Stimulated activated naive CD8-positive, alpha-beta T cell treated with anti-CD3 and anti-CD28 coated beads, Interleukin-15, Interleukin-2, amounts not matched to agents 100 U/mL and 50 U/mL, for 24 hours (primary cell): ENCODE measurements at places on chromosomes 7 and 10.

- no peak for DNase-seq
Observed at GRCh38 chr7:116578526-116578925, 53.7 kb downstream of the CAV1 start.

DNA sequence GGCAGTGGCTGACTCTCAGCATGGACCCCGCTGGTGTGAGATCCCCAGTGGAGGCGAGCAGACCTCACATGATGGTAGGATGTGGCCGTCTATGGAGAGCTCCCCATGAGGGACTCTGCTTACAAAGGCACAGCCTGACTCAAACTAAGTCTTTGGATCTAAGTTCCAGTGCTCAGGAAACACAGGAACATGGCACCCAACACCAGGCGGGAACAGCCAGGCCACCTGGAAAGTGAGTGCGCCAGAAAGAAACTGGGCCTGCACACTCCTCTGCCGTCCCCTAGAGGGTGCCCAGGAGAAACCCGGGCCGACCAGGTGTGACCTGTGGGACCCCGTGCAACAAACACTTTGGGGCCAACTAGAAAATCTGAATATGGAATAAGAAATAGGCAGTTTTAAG is 10.0 kb downstream of the PITRM1 start:
- no peak for DNase-seq

GRCh38 chr10:132282667-132283603 is 24.8 kb downstream of the STK32C start:
- no peak for DNase-seq

DNA sequence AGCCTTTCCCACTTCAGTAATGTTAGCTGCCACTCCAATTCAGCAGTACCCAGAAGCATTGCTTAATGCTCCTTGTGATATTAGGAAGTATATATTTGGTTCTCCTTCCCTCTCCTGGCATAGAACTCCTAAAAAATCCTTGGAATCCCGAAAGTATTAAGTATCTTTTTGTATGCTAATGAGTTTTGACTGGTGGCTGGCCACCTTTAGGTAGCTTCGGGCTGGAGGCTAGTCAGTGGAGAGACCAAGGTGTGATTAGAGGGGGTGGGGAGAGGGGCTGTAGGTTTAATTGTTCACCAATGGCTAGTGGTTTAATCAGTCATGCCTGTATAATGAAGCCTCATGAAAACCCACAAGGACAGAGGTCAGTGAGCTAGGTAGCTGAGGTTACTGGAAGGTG is 12.2 kb downstream of the COMTD1 start:
- DNase-seq = no peak

- no peak for DNase-seq
Observed at GRCh38 chr10:55892276-55892675, 468.8 kb downstream of the ZWINT start.

DNA sequence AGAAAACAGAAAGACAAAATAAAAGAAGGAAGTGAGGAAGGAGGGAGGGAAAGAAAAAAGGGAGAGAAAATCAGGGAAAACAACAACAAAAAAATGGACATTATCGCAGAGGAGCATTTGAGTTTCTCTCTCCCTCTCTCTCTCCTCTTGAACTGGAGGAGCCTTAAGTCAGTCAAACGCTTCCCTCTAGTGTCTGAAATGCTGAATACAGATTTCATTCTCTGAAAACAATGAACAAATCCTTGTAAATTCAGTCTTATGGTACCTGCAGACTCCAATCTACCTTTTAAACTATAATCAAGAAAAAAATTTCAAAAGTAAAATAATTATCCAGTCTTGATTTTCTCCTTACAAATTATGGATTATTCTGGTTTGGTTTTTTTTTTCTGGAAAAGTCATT is 89.2 kb upstream of the PFKP start:
- DNase-seq = no peak

- no peak for DNase-seq
Observed at GRCh38 chr7:134085311-134085710, 41.8 kb upstream of the LRGUK start.

DNA sequence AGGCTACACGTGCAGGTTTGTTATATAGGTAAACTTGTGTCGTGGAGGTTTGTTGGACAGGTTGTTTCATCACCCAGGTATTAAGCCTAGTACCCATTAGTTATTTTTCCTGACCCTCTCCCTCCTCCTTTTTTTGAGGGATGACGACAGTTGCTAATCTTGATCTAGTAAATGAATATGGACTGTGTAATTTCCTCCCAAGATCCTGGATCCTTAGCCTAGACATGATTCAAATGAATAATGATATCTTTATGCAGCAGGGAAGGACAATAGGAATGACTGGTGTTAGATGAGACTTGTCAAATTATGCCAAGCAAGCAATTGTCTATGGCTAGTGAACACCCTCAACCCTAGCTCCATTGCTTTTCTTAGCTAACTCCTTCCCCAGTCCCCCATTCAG is 156.2 kb downstream of the PLPP4 start:
- DNase-seq = no peak

GRCh38 chr10:42941295-42941644 is 135.6 kb upstream of the RET start:
- no peak for DNase-seq

GRCh38 chr10:50044941-50045664 is 22.7 kb upstream of the WASHC2A start:
- no peak for DNase-seq
